ENCODE measurements at places on chromosomes 2 and 18. TPM values are rescaled to one million over a fixed set of nuclear protein-coding genes. Genes with fewer than 3 reads are reported as not detected.

GNLY gene
- not detected for polyA plus RNA-seq

NIF3L1 gene
- polyA plus RNA-seq: 49.8 TPM

CRYBA2 gene
- polyA plus RNA-seq: not detected

DNA sequence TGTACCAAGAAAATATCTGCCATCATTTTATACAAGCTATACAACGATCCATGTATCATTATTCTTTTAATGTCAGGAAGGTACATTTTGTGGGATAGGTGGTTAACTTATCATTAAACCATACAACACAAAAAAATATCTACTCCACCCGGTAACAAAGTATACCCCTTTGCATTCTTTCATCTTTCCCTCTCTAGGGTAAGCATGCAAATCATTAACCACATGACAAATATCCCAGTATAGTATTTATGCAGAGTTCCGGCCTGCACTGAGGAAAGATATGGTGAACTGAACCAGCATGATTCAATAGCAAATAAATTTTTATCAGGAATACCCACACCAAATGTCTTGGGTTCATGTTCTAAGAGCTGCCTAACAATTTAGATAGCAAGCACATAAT is 22.5 kb upstream of the SULT1C2 start:
- DNase-seq: no peak

GRCh38 chr18:76974386-76974785 is 152.0 kb downstream of the ZNF236 start:
- DNase-seq: no peak

- no peak for DNase-seq
Measured at GRCh38 chr2:233480490-233481202, 85.9 kb downstream of the USP40 start.

- no peak for DNase-seq
Measured at GRCh38 chr2:71930049-71930681, 217.5 kb downstream of the CYP26B1 start.

GRCh38 chr2:238700117-238700457 is 147.8 kb upstream of the TWIST2 start:
- no peak for DNase-seq

DNA sequence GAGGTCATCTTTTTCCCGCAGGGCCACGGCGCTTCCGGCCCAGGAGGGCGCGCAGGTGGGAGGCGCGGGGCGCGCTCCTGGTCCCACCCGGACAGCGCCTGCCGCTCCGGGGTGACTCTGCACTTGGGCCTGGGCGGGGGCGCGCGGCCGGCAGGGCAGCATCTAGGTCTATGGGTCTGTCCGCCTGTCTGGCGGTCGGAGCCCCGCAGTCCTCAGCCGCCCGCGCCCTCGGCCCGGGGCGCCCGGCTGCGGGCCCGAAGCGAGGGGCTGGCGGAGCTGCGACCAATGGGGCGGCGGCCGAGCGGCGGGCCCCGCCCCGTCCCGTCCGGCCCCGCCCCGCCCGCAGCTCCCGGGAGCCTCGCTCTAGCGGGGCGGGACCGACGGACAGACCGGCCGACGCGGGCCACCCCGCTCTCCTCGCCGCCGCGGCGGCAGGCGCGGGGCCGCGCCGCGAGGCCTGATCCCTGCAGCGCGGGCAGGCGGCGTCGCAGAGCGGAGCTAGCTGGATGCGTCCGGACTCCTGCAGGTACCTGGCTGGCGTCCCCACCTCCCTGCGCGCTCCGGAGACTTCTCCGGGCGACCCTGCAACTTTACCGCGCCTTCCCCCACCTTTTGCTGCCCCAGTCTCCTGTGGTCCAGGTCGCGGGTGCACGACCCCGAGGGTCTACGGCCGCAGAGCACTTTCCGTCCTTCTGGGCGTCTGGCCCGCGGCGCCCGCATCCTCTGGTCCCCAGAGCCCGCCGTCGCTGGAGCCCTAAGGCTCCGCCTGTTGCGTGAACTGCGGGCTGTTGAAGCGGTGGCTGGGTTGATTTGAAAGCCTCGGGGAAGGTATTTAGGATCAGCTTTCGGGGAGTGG is at the start of gene KCNS3:
Gene KCNS3, plus strand, starts transcription at position 387 of the 856 bp plus-strand sequence. CDS start 52,342 bp downstream, outside the sequence.
- DNase-seq: no peak

DNA sequence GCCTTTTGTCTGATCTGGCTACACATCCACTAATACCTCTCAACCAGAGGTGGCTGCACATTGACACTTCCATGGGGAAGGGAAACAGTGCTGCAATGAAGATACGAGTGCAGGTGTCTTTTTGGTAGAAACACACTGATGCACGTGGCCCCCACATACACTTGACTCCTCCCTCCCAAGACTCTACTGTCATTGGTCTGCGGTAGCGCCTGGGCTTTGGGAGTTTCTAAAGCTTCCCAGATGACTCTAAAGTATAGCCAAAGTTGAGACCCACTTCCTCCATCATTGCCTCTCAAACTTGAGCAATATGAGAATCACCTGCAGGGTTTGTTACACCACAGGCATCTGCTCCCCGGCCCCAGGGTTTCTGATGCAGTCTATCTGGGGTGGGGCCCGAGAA is 11.0 kb downstream of the SLC14A1 start:
- DNase-seq: no peak

DNA sequence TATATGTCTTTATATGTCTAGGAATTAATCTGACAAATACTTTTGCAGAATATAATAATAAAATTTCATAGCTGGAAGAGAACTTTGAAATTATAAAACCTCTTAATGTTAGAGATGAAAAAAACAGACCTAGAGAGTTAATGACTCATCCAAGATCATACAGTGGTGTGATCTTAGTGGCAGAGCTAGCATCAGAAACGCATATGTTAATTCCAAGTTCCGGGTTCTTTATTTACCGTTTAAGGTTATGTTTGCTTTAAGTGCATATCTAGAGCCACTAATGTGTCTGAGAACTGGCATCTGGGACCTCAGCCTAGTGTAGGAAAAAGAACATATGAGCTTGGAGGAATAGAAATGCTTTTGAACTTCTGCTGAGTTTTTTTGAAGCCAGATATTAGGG is 24.3 kb downstream of the CERS6 start:
- DNase-seq: no peak

- DNase-seq: no peak
Measured at GRCh38 chr2:235512699-235513053, 18.8 kb downstream of the AGAP1 start.

DNA sequence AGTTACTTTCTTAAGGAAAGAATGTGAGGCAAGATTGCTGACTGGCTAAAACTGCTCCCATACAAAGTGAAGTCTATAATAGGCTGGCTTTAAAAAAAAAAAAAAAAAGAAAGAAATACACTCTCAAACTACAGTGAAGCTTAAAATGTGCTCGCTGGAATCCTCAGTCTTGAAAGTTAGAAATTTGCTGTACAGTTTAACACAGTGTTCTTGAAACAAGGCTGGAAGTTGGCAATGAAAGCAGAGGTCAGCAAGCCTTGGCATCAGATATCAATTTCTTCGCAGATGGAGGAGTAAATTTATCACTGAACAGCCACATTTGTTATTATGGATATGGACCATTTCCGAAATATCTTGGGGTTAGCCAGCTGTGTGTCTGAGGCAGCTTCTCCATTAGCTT is 392.9 kb downstream of the ZNF516 start:
- DNase-seq: no peak

DNA sequence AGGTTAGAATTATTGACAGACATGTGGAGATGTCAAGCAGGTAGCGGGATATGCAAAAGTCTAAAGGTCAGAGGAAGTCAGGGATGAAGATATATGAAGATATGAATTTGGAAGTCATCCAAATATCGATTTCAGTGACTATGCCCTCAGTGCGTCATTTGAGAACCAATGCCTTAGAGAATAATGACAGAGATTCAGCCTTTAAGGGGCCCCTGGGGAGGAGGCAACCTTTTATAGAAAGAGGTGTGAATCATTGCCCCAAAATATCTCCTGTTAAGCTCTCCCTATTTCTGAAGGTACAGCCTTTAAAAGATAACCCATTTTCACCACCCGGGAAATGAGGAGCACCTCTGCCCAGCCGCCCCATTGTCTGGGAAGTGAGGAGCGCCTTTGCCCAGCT is 223.4 kb downstream of the NCKAP5 start:
- no peak for DNase-seq
